HFFc6 (cell line): ENCODE measurements at places on chromosomes 3 and 15. TPM values are rescaled to one million over a fixed set of nuclear protein-coding genes. Genes with fewer than 3 reads are reported as not detected.

DNA sequence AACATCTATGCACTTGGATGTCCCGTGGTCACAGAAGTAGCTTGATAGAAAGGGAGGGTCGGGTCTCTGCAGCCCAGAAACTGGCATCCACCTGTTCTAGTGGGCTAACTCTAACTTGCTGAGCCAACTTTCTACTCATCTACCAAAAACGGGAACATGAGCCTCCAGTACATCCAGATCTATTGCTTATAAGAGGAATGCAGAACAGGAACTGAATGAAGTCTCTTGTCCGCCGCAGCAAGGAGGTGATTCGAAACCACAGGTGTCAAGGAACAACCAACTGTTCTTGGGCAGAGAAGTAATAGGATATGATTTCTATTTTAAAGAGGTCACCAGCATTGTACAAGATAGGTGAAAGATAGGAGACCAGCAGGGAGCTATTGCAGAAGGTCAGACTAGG lies 17.9 kb downstream of the TERC start:
- no peaks in the 10 kb centered on the region for H3K36me3 ChIP-seq
- no peak overlapping the region for H3K27ac ChIP-seq
- H3K27me3 ChIP-seq = peaks cover 20% of the 10 kb centered on the region
- no peak overlapping the region for H3K4me3 ChIP-seq
- H3K4me1 ChIP-seq = no peaks in the 10 kb centered on the region
- DNase-seq = no peak

- peaks cover 26% of the 10 kb centered on the region for H3K36me3 ChIP-seq
- peaks cover 2% of the 10 kb centered on the region; the same call in 1 of the 2 replicates for H3K27me3 ChIP-seq
- peak overlapping the region; percentile 34 for H3K4me3 ChIP-seq
Observed at GRCh38 chr3:172138792-172139507, 99.6 kb downstream of the FNDC3B start.

GRCh38 chr3:129552287-129553050 lies 9.5 kb downstream of the H1-8 start:
- DNase-seq = no peak
- H3K27me3 ChIP-seq = peaks cover 4% of the 10 kb centered on the region
- H3K36me3 ChIP-seq = peaks cover 7% of the 10 kb centered on the region; the same call in 1 of the 2 replicates
- no peak overlapping the region for H3K27ac ChIP-seq

DNA sequence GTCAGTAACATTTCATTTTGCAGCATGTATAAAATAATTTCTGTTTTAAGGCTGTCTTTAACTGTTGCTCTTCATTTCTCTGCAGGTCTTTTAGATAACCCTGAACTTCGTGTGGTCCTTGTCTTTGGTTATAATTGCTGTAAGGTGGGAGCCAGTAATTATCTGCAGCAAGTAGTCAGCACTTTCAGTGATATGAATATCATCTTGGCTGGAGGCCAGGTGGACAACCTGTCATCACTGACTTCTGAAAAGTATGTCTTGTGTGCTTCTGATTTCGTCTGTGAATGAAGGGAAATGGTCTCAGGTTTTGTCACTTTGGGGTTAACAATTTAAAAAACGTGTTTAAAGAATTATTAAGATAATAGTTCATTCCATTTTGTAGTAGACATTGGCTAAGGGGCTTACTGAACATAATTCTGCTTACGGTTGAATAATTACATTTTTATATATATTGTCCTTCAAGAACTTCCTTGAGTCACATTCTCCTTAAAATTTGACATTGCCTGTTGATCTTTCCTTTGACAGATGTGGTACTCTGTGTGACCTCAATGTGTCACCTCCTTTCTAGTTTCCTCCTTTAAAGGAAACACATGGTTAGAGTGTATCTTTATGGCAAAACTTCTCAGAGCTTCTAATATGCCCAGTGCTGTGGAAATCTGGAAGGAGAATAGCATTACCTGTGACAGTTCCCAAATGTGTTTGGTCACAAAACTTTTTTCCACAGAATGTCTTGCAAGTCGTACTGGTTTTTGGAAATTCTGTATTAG lies 26.3 kb downstream of the FBXO22 start:
- H3K4me1 ChIP-seq = peaks cover 23% of the 10 kb centered on the region
- no peaks in the 10 kb centered on the region for H3K27me3 ChIP-seq
- no peak overlapping the region for H3K27ac ChIP-seq
- no peak for DNase-seq

DNA sequence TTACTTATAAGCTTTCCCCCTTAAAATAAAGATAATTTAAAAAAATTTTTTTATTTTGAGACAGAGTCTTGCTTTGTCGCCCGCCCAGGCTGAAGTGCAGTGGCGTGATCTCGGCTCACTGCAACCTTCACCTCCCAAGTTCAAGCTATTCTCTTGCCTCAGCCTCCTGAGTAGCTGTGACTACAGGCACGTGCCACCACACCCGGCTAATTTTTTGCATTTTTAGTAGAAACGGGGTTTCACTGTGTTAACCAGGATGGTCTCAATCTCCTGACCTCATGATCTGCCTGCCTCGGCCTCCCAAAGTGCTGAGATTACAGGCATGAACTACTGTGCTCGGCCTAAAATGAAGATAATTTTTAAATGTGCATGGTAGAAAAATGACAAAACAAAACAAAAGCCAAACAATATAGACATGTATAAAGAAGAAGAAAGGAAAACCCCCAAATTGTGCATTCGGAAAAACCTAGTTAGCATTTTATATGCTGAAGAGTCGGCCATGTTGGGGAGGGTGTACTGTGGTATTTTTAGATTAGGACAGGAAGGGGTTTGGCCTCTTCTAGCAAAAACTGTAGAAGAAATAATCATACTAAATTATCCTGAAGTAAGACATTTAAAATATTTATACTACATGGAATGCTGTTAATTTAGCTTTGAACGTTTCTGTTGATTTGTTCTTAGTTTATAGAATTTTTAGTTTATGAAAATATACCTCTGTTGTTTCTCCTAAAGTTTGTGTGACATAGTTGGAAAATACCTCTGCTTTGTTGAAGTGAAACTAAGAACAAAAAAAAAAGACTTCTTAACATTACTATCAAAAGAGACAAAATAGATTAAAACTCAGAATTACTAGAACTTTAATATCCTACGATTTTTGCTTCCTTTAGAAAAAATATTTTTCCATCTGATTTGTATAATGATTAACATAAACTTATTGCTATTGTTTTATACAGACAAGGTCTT lies 7.4 kb downstream of the APPL1 start:
- H3K4me3 ChIP-seq = no peak overlapping the region
- H3K27ac ChIP-seq = no peak overlapping the region
- DNase-seq = no peak

DNA sequence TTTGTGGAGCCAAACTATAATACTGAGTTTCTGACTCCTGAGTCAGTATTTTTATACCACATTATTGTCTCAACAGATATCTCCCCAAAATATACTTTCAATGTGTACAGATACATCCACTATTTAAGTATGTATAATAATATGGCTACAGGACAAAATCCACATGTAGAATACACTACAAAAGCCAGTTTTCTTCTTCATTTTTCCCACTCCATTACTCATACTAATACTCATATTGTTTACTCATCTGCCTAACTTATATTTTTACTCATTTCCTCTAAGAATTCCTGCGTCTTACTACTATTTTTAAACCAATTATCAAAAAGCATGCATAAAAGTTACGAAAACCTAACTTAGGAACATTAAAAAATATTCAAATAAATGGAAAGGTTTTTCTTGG lies 440.8 kb downstream of the ZNF385D start:
- H3K27ac ChIP-seq = peak overlapping the region; percentile 81
- no peaks in the 10 kb centered on the region for H3K27me3 ChIP-seq
- H3K36me3 ChIP-seq = peaks cover 11% of the 10 kb centered on the region; the same call in 1 of the 2 replicates
- peaks cover 27% of the 10 kb centered on the region for H3K4me1 ChIP-seq
- DNase-seq = peak; percentile 6
- peak overlapping the region; percentile 27; the same call in 1 of the 2 replicates for H3K4me3 ChIP-seq

DNA sequence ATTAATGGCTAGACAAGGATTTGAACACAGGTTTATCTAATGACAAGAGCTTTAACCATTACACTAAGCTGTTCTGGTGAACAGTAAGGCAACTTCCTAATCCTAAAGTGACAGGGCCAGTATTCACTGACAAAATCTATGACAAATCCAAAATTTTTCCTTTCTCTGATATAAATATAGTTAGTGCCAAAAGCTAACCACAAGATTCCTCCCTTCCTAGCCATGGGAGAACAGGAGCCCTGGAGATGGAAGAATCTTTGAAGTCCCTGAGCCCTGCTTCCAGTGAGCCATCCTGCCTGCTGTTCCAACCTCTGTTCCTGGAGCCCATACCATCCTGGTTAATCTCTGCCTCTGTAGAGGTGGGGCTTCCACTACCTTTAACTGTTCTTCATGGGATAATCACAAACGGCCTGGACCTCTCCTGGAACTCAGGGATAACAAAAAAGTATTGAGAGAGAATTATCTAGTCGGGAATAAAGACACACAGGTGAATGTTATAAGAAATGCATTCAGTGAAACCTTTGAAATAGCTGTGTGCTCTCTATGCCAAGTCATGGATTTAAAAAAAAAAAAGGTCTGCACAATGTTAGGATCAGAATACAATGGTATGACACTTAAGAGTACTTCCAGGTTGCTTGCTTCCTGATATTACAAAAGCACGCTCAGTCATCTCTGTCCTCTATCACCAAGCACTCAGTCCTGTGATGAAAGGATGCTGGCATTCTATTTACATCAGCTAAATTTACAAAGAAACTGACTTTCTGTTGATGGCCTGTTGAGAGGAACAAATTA lies 235.8 kb downstream of the SUCLG2 start:
- peak; percentile 7 for DNase-seq
- peaks cover 43% of the 10 kb centered on the region for H3K4me1 ChIP-seq
- H3K27ac ChIP-seq = no peak overlapping the region
- H3K4me3 ChIP-seq = no peak overlapping the region

RYR3 gene
- total RNA-seq = not detected in 3 replicates

MRAS gene
- total RNA-seq = 75.9 to 102 TPM (median 83.3 TPM) in 3 replicates

TRH gene
- total RNA-seq = not detected in 3 replicates

SLC51B gene
- total RNA-seq = not detected in 3 replicates
